ENCODE measurements at places on chromosomes 7 and 10.
A peak's percentile ranks its signal among the peaks of the same experiment; 100 is the strongest.

- no peak for DNase-seq
Observed at GRCh38 chr10:99425204-99425603, 5.2 kb downstream of the GOT1 start.

DNA sequence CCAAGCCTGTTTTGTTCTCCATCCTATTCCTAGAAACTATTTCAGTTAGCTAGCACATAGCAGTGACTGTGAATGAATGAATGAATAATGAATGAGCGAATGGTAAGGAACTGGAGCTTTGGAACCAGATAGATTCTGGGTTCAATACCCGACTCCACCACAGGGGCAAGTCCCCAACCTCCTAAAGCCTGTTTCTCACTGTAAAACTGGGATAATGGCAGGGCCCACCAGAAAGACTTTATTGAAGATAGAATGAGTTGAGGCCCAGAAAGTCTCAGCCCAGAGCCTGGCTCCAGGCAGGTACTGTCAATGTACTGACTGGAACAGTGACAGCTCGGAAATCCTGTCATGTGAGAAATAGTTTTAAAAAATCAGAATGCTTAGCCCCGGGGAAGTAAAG lies 1.1 kb upstream of the CDH23 start:
- DNase-seq = no peak

GRCh38 chr10:69407621-69408301 lies 9.0 kb downstream of the TACR2 start:
- no peak for DNase-seq

GRCh38 chr7:106022193-106022821 lies 59.2 kb downstream of the CDHR3 start:
- peak; percentile 72 for DNase-seq

GRCh38 chr10:79193694-79194382 lies 125.1 kb downstream of the ZMIZ1 start:
- DNase-seq = no peak

DNA sequence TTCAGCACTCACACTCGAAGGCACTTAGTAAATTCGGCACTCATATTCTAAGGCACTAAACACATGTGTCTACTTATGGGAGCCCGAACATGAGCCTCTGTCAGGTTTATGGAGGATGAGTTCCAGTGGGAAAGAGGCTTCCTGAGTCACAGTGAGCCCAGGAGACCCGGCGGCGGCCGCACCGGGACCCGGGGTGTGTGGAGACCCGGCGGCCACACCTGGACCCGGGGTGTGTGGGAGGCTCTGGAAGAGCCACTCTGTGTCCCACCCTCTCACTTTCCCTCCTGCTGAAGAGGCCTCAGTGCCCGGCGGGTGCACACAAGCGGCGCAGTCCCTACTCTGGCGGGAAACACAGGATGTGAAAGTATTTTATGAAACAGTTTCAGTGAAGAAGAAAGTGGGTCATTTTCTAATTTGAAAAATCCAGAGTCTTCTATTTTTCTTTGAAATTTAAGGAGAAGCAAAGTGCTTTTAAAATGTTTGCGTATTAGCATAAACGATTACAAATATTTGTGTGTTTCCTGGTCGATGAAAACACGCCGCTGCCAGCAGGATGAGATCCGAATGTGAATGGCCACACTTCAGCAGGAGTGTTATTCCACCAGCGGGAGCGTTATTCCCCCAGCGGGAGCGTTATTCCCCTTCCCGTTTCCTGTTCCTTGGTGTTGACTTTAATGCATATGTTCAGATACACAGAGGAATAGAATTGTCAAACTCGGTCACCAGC lies 625.1 kb downstream of the DNAJB6 start:
- no peak for DNase-seq

GRCh38 chr10:78691301-78692030 lies 377.3 kb upstream of the ZMIZ1 start:
- no peak for DNase-seq

GRCh38 chr7:54831046-54831643 lies 72.1 kb upstream of the SEC61G start:
- peak; percentile 33 for DNase-seq

- no peak for DNase-seq
Observed at GRCh38 chr10:96972264-96972663, 140.2 kb downstream of the LCOR start.

DNA sequence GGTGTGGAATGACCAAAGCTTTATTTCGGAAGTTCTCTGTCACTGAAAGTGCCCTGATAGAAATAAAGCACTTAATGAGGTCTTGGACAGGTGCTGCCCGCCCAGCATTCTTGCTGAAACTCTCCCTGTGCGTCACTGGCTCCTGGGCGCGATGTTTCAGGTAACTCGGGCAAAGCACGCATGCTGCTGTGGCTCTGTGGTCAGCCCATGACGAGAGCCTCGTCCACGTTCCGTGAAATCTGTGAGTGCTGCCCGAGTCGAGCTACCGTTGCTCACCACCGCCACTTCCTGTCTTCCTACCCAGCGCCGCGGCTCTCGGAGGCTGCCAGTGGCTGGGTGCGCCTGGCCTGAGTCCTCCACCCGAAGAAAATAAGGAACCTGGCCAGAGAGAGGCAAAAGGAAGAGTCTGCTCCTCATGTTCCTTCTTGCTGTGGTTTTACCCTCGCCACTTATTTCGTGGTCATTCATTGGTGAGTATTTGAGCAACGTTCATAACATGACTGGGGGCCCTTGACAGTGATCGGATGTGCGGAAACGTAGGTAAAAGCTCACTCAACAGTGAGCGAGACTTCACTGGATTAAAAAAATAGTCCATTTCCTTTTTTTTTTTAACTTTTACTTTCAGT lies 95.5 kb downstream of the MAP3K8 start:
- DNase-seq = no peak

GRCh38 chr7:128206747-128207500 lies 34.2 kb upstream of the LEP start:
- DNase-seq = no peak

- peak; percentile 27 for DNase-seq
Observed at GRCh38 chr7:124765401-124766352, at the start of gene GPR37. TSS of gene GPR37 (minus strand) at chr7:124765792. CDS start at chr7:124764976, 816 bp downstream.

- peak; percentile 5 for DNase-seq
Observed at GRCh38 chr10:94349327-94349726, 13.4 kb downstream of the NOC3L start.

DNA sequence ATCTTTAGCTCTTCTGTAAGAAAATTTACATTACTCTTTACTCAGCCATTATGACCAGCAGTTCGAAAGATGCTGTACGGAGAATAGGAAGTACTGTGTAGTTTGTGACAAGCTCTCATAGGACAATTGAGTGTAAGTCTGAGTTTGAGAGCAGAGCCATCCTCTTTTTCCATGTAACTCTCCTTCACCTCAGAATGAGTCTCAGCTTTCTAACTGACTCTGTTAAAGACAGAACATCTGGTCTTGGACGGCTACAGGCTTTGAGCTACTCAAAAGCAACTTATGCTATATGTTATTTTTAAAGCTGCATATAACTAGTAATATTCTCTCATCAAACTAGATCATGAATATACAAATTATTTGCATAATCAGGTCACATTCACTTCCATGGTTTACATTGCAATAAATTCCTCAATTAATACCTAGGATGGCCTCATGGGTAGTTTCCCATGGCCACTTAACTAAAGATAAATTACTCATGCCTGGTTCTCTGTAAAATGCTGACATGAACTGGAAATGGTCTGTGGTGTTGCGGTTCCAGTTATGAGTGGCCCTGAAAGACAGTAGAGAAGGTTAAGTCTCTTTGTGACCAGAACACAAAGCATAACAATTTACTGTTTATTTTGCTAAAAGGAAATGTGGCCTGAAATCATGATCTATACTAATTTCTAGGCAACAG lies 358.7 kb downstream of the PHF14 start:
- DNase-seq = no peak

GRCh38 chr10:103746598-103746997 lies 108.8 kb downstream of the SH3PXD2A start:
- DNase-seq = no peak

Measured in fibroblast of upper back skin (primary cell).